Cardiac septum (tissue), 1 donor: ENCODE measurements at places on chromosomes 5 and 9. TPM values are rescaled to one million over a fixed set of nuclear protein-coding genes. Genes with fewer than 3 reads are reported as not detected.

DNA sequence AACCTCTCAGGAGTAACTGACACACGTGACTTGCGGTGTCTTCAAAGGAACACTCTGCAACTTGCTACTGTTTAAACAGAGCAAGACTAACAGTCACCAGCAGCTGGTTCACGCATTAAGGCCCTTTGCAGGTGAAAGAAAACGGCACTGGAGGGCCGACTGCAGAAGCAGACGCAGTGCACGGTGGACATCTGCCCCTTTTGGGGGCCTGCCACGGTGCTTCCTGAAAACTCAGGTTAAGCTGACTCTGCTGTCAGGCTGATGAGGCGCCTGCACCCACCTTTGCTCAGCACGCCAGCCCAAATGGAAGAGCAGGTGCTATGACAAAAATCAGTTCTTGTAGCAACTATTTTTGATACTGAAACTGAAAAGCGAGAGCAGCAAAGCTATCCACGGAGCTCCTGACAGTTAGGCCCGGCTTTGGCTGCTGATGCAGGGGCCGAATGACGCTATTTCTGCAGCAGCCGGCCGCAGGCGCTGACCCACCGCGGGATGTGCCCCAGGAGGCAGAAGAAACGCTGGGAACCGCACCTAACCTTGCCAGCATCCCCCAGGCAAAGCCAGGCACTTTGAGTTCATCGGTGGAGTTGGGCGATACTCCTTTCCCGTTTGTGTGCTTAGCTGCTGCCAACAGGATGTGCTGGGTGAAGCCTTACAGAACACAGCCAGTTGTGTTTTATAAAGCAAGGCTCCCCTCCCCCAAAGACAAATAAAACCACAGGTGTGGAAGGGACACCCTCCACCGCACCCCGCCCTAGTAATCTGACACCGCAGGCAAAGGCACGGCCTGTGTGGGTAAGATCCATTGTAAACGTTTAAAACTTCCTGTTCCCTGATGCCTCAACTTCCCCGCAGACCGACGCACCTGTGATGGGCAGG lies 21.1 kb upstream of the TERT start:
- DNase-seq, result peak; percentile 65

GRCh38 chr5:141825791-141826560 lies 52.2 kb downstream of the PCDH1 start:
- DNase-seq, result no peak

DNA sequence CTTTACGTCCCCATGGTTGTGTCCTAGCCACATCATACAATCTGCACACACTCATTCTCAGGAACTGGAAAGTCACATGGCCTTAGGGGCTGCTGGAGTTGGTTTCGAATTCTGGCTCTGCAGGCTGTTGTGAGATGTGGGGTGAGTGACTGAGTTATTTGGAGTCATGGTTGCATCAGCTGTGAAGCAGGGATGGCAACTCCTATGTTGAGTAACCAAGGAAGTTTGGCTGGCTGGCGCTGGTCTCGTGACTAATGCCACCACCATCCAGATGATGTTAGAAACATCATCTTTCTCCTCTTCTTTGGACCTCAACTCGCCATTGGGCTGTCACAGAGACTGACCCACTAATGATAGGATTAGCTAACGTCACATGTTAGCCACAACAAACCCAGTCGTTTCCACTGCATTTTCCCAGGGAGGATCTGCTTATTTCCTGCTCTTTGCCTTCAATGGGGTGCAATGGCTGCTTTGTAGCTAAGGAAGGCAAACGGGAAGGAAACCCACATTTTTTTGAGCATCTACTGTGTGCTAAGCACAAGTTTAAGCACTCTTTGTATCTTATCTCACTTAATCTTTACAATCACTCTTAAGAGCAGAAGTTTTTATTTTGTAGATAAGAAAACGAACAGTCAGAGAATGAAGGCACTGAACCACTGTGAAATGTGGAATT lies 78.1 kb upstream of the UBTD2 start:
- no peak for DNase-seq

DNA sequence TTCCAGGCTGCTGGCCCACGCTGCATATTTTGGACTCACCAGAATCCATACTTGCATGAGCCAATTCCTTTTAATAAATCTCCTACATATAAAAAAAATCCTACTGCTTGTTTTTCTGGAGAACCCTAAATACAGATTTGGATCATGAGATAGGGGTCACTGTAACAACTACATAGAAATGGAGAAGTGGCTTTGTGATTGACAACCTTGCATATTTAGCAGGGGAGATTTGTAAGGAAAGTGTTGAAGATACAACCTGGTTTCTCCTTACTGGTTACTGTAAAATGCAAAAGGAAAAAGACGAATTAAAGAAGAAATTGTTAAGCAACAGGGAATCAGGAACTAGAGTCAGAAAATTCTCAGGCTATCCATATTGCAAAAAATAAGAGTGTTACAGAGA lies 74.8 kb downstream of the HABP4 start:
- no peak for DNase-seq

TEX48 gene
- total RNA-seq, result not detected

DPM2 gene
- 14.9 TPM for total RNA-seq
